Activated naive CD4-positive, alpha-beta T cell treated with anti-CD3 and anti-CD28 coated beads, Interleukin-2, amount 50 U/mL, for 72 hours (primary cell): ENCODE measurements at places on chromosomes 3 and 15. TPM values are rescaled to one million over a fixed set of nuclear protein-coding genes. Genes with fewer than 3 reads are reported as not detected.

The ZMYND10 gene
- total RNA-seq = 1.9 TPM

The PRTG gene
- not detected for total RNA-seq

The MORC1 gene
- not detected for total RNA-seq

The PAQR9 gene
- total RNA-seq = not detected

The ANKUB1 gene
- not detected for total RNA-seq

The CCR2 gene
- 0.19 TPM for total RNA-seq

The FBN1 gene
- 0.52 TPM for total RNA-seq

GRCh38 chr3:153629148-153629547, 467.1 kb downstream of the RAP2B start:
- no peak for DNase-seq

GRCh38 chr3:11288786-11289637, 16.8 kb downstream of the ATG7 start:
- DNase-seq = no peak

GRCh38 chr15:22887157-22887951, 48.9 kb downstream of the NIPA2 start:
- DNase-seq = no peak

DNA sequence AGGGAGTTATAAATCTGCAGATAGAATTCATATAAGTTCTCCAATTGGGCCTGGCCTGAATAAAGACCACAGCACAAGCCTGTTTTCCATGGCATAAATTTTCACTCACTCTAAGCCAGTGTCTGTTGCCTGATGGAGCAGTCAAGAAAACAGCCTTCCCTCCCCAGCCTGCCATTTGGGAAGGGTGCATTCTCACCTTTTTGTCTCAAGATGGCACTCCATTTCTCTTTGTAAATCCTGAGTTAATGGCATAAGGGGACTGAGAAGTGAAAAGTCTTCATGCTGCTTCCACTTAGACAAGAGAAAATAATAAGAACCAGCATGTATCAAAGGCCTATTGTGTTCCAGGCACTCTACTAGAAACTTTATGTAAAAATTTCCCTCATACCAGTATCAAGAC, 115.6 kb upstream of the MANF start:
- DNase-seq = no peak

DNA sequence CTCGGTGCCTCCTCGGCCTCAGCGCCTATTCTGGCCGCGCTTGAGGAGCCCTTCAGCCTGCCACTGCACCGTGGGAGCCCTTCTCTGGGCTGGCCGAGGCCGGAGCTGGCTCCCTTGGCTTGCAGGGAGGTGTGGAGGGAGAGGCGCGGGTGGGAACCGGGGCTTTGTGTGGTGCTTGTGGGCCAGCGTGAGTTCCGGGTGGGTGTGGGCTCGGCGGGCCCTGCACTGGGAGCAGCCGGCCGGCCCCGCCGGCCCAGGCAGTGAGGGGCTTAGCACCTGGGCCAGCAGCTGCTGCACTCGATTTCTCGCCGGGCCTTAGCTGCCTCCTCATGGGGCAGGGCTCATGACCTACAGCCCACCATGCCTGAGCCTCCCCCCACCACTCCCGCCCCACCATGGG, 26.6 kb upstream of the TRIM42 start:
- no peak for DNase-seq

DNA sequence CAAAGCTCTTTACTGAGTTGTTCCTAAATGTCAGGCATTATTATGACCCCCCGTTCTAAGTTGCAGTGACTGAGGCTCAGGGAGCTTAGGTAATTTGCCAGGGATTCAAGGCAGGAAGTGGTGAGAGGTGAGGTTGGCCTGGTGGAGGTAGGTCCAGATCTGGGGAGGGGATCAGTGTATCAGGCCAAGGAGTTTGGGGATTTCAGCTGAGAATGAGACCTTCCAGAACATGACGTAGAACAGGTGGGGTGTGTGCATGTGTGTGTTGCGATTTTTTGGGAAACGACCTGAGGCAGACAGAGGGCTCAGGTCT, 41.1 kb upstream of the MRPS22 start:
- DNase-seq = no peak

GRCh38 chr15:45254405-45254804, 2.4 kb downstream of the SLC28A2 start:
- no peak for DNase-seq

- DNase-seq = no peak
Measured at GRCh38 chr15:25385986-25386385, 52.8 kb downstream of the UBE3A start.

- peak; percentile 57 for DNase-seq
Measured at GRCh38 chr15:76996526-76997401, 1.8 kb downstream of the PSTPIP1 start.

DNA sequence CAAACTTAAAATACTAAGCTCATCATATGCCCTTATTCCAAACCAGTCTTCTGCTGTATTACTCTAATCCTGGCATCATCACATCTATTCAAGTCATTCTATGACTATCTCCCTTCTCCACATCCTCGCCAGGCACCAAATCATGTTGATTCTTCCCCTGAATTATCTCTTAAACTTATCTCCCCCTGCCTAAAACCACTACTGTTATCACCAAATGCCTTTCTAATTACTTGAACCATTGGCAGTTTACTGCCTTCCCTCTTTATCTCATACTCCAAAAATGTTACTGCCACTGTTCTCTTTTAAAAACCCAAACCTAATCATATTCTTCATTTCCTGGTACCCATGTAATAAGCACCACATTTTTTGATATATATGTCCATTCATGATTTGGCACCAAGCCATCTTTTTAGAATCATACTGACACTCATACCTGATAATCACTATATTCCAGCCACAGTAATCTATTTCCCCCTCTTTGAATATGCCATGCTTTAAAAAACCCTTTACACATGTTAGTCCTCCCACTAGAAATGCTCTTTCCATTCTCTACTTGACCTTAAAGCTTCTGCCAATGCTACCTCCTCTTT, 126.8 kb downstream of the PEAK1 start:
- no peak for DNase-seq

GRCh38 chr15:70802629-70803028, 39.3 kb upstream of the UACA start:
- no peak for DNase-seq

GRCh38 chr3:182738583-182739411, 54.5 kb upstream of the ATP11B start:
- DNase-seq = no peak

DNA sequence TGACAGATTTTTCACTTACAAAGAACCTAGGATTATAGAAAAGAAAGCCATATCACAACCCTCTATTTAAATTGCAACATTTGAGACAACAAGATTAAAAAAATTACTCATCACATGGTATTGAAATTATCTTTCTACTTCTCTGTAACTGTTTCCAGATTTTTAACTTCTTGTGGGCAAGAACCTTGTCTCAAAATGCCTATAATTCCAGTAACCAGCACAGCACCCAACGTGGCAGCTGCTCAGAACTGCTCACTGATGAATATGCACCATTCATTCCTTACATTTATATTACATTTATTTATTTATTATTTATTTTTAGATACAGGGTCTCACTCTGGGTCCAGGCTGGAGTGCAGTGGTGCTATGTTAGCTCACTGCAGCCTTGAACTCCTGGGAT, 216.1 kb downstream of the THRB start:
- DNase-seq = no peak

DNA sequence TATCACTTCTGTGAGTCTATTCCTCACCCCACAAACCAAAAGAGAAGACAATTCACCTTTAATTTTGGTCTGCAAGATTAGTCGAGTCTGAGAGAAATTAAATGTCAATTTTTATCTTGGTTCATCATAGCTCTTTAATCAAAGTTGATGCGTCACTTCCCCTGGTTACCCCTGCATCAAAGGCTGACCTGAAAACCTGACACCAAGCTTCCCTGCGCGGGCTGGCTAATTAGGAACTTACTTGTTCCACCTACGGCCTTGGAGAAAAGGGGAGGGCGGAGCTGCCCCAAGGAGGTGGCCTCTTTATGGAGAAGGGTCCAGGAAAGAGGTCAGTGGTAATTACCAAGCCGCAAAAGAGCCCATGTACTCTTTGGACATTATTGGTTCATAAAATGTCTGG, 218.4 kb downstream of the ARRDC4 start:
- no peak for DNase-seq

DNA sequence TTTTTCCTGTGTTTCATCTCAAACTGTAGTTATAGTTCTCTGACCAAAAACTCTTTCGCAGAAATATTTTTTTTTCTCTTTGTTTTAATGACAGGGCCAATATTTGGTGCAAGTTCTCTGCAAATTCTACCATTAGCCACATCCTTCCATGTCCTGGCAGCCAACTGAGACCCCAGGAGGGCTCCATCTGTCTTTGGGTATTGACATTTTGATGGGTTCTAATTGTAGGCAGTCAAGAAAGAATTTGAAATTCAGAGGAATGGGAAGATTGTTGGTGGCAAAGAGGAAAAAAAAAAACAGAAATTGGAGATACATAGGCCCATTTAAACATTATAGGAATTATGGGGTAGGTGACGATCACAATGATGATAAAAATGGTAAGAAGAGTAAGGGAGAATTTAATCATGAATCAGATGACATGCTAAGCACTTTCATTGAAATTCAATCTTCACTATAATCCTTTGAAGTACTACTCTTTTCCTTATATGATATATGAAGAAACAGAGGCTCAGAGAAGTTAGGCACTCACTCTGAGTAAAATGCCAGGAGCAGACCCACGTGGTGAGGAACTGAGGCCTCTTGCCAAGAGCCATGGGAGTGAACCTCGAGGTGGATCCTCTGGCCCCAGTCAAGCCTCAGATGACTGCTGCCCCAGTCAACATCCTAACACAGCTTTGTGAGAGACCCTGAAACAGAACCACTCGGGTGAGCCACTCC, 151.4 kb downstream of the PDZRN3 start:
- DNase-seq = no peak

- no peak for DNase-seq
Measured at GRCh38 chr3:59374818-59375211, 325.0 kb upstream of the CFAP20DC start.

DNA sequence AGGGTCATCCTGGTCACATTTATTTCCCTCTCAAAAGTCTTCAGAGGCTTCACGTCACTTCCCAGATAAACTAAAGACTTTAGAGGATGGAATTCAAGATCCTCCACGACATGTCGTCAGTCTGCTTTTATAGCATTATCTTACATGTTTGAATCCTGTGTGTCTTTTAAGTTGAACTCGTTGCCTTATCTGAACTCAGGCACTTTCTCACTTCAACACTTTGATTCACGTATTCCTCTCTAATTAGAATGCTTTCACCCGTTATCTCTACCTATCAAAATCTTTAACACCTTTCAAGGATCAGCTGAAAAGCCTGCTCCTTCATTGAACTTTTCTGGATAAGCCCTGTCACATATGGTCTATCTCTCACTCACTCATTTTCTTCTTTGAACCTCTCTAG, 97.1 kb downstream of the MAP2K5 start:
- DNase-seq = no peak

DNA sequence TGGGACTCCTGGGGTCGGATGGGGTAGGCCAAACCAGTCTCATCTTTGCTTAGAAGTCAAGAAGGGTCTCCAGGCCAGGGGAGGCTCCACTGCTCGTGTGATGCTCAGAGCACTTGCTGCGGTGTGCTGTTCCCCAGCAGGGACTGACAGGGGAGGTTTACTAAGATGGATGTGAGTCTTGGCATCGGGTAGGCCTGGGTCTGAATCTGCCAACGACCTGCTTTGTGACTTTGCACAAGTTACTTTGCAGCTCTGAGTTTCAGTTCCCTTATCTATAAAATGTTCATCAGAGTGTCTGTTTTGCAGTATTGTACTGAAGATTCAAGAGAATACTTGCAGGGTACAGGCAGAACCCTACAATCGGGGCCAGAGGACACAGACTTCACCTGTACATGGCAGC, 17.3 kb upstream of the CDCP1 start:
- no peak for DNase-seq

DNA sequence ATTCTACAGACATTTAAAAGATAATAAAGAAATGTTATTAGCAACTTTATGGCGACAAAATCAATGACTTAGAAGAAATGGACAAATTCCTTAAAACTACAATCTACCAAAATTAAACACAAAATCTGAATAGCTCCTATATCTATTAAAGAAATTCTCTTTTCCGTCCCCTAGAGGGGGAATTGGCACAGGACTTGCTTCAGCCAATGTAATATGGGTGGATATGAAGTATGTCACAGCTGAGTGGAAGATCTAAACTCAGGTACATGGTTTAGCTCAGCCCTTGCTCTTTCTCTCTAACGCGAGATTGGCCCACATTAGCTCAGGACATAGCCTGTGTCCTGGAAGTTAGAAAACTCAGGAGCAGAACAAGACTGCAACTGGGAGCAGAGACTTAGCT, 79.3 kb downstream of the DNAH12 start:
- no peak for DNase-seq

- DNase-seq = no peak
Measured at GRCh38 chr3:148750296-148750695, 52.6 kb downstream of the AGTR1 start.

GRCh38 chr3:184540777-184541681, 20.6 kb upstream of the EPHB3 start:
- peak; percentile 81 for DNase-seq

DNA sequence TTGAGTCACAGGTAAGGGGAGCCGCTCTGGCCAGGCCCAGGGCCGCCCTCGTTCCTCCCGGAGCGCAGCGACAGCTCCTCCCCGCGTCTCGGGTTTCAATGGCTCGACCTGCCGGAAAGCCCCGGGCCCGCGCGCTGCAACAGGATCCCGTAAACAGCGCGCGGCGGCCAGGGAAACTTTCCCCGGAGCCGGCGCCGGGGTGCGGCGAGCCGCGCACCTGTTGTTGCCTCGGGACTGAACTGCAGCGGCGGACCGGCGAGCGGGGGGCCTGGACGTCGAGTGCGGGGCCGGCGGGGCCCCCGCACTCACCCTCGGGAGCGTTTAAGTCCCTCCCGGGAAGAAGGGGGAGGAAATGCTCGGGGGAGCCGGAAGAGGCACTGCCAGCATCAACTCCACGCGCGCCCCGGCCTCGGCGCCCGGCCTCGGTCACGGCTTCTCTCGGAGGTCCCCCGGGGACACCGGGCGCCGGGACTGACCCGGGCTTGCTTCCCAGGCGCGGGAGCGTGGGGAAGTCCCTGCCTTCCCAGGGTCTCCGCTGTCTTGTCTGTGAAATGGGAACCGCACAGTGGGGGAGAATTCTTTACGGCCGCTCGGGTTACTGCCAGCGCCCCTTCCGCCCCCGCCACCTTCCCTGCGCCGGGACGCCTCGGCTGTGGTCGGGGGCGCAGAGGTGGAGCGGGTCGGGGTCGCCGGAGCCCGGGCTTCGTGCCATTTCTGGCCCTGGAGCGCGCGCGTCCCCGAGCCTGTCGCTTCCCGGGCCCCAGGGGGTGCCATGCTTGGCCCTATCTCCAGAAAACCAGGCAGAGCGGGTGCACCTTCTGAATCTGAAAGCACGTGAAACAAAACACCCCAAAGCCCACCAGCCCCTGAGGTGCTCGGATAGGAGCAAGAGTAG, 7.5 kb upstream of the PGPEP1L start:
- peak; percentile 69 for DNase-seq

DNA sequence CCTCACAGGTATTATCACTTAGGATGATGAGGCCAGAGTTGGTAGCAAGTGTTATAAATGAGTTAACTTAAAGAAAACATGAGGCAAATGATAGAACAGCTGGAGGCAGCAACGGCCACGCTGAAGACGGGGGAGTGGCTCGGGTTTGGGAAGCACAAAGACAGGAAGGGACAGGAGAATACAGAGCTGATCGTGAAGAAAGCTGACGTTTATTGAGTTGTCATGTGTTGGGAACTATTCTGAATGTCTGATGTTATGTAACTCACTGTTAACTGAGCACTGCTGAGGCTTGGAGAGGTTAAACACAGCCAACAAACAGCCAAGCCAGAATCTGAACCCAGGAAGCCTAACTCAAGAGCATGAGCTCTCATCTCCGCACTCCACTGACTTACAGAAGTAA, 42.3 kb downstream of the FGD5 start:
- no peak for DNase-seq
